ENCODE measurements at places on chromosomes 16 and 17.

GRCh38 chr17:68319410-68320162 lies 28.3 kb downstream of the ARSG start:
- DNase-seq: no peak

- no peak for DNase-seq
Measured at GRCh38 chr17:42277342-42277712, 1.1 kb upstream of the STAT5B start.

DNA sequence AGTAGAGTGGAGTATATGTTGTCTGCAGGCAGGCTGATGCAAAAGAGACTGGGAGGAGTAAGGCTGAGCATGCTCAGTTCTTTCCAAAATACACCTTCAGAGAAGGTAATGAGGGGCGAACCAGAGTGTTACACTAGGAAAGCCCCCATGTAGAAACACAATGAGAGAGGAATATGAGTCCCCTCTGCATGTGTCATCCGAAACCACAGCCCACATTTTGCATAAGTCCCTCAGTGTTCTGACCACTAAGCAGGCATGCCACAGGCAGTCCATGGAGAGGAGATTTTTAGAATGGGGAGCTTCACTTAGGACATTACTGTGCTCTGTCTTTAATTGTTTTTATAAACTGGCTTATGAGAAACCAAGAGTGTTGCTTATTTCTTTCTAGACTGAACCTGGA lies 32.0 kb downstream of the SLC6A2 start:
- DNase-seq: no peak

- no peak for DNase-seq
Measured at GRCh38 chr17:39183045-39183444, 14.4 kb downstream of the CACNB1 start.

GRCh38 chr16:25172831-25173230 lies 43.9 kb upstream of the AQP8 start:
- no peak for DNase-seq

DNA sequence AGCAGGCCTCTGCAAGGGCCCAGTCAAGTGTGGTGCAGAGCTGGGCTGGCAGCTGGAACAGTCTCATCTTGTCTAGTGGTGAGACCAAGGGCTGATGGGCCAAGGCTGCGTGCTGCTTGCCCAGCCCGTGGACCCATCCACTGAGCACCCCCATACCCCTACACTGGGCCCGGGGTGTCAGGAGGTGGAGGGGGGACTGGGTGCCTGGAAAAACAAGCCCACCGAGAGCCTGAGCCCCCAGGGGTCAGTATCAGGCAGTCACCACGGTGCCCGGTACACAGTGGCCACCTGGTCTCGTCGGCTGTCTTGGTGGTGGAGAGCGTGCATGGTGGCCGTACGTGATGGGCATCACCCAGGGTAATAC lies 238.3 kb downstream of the SEC14L1 start:
- DNase-seq: no peak

DNA sequence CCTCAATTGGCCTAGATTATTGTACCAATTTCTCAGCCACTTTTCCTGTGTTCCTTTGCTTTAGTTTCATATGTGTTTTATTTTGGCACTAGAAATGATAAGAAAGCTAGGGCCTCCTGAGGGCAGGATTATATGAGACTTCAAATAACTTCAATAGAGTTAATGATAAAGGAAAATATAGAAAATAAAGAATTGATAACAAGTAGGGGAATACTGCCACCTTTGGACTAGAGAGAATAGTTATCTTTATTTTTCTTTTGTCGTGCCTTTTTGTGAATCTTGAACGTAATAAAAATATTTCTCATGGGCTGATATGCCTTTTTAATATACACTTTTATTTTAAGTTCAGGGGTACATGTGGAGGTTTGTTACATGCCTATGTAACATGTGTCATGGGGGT lies 29.3 kb upstream of the RBL2 start:
- DNase-seq: no peak

DNA sequence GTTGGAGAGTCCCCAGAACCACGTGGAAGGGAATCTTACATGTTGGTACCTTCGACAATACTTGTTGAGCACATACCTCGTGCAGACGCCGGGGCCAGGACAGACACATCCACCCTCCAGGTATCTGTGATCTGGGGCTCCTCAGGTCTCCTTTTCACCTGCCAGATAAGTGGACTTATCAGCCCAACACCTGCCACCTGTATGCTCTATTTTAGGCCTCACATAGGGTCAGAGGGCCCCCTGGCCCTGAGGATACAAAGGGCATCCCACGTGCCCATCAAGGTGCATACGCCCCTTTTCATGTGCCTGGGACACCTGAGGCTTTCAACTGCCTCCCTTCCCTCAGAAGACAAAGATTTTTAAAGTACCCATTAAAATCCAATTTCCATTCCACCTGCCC lies 212.7 kb downstream of the MRTFB start:
- no peak for DNase-seq

GRCh38 chr16:30744183-30744582 lies 4.0 kb upstream of the PHKG2 start:
- DNase-seq: no peak

GRCh38 chr16:28494121-28494851 lies at the start of gene APOBR:
APOBR (plus strand) TSS chr16:28494643; CDS start chr16:28494682, 39 bp downstream.
- peak; percentile 66 for DNase-seq

DNA sequence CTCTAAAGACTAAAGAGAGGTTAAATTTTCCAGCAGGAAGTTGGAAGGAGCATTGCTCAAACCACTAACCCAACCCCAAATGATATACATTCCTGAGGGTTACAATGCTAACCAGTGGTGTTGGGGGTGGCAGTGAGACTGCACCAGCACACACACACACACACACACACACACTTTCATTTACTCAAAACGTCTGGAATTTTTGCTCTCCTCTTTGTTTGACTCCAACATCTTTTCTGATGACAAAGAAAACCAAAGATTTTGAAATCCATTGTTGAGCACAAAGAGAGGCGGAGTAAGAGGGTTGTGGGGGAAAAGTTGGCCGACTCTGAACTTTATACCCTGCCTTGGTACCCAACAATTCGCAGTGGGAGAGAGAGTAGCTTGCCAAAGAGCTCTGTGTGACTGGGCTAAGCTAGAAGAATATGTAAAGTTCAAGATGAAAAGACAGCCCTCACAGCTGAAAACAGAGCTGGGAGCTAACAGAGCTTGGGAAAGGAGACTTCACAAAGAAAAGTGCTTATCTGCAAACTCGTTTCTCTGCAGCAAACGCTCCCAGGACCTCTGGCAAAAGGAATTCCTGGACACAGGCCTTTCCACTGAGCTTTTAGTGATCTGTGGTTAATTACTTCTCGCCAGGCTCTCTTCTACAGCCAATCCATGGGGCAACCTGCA lies 426.0 kb upstream of the CDH11 start:
- DNase-seq: no peak

- no peak for DNase-seq
Measured at GRCh38 chr16:53071748-53072301, 17.0 kb downstream of the CHD9 start.

DNA sequence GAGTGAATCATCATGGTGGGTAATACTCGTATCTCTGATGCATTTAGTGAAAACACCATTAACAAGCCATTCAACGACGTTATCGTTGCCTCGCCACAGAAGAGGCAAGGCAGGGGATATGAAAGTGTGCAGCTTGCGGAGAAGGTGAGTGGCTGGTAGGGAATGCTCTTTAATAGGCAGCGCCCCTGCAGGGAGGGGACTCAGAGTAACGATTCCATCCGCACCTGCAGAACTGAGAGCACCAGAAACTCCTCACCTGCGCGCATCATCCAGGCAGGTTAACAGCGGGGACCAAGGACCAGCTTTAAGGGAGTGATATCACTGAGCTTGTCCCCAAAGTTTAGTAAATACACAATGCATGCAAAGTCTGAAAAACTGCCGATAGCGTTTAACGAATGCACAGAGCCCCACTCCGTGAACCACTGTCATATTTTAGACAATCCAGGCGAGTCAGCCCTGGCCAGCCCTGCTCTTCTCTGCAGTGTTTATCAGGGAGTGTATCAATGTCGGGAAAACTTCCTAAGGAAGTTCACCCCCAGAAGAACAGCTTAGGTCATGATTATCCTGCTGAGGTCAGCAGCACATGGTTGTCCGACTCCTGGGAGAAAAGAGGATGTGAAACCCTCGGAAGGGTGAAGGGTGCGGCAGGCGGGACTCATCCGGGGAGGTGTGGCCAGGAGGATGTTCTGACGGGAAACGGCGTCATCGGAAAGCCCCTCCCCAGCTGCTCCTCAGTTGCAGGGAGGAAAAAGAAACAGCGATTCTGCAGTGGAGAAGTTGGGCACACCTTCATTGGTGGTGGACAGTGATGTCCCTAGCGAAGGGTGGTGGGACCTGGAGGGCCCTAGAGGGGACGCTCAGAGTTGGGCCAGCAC lies 68.5 kb upstream of the DNAH17 start:
- DNase-seq: no peak

DNA sequence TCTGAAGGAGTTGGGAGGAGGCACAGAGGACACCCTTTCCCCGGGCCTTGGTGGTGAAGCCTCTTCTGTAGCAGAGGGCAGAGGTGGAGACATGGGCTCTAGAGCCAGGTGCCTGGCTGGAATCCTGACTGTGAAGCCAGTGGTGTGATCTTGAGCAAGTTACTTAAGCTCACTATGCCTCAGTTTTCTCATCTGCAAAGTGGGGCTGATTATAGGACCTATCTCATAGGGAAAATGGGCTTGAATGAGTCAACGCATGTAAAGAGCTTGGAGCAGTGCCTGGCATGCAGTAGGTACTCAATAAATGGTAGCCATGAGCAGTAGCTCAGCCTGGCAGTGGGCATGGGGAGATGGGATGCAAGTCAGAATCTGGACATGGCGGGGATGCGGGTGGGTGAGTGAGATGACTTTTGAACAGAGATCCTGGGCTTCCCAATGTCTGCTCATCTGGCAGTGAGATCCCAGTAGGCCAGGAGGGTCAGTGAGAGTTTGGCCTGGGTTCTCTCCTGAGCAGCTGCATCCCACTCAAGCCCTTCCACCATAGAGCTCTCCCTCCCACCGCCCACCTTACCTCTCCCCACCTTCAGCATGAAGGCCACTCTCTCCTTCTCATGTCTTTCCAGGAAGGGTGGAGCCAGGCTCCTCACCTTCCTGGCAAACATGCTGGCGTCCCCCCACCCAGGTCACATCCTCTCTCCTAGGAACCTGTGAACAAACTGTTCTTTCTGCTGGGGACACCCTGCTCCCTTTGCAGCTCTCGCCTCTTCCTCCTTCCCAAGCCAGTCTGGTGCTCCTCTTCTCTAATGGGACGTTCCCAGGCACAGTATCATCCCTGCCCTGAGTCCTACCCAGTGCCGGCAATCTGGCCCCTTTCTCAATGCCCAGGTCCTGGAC lies 13.1 kb upstream of the SP2 start:
- DNase-seq: no peak

GRCh38 chr17:79831265-79832217 lies 7.7 kb downstream of the CBX4 start:
- DNase-seq: no peak

GRCh38 chr16:2508722-2509400 lies 4.9 kb upstream of the ATP6V0C start:
- DNase-seq: no peak

GRCh38 chr17:80303824-80304223 lies 43.2 kb downstream of the RNF213 start:
- DNase-seq: no peak

GRCh38 chr16:89700649-89701424 lies 668 bp downstream of the SPATA2L start:
- no peak for DNase-seq

- DNase-seq: no peak
Measured at GRCh38 chr16:83727751-83728352, 79.9 kb upstream of the HSBP1 start.

GRCh38 chr16:20889625-20890275 lies 10.4 kb downstream of the DCUN1D3 start:
- no peak for DNase-seq

DNA sequence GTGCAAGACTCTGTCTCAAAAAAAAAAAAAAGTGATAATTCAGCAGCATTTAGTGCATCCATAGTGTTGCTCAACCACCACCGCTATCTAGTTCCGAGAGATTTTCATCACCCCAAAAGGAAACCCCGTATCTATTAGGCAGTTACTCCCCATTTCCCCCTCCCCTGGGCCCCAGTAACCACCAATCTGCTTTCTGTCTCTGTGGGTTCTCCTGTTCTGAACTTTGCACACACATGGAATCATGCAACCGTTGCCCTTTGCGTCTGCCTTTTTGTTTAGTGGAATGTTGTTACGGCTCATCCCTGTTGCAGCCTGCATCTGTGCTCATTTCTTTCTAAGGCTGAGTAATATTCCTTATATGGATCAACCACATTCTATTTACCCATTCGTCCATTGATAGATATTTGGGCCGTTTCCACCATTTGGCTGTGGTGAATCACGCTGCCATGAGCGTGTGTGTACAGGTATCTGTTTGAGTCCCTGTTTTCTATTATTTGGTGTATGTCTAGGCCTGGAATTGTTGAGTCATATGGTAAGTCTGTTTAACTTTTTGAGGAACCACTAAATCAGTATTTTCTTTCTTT lies 8.7 kb upstream of the SYNGR2 start:
- DNase-seq: no peak

GRCh38 chr16:1433756-1434155 lies 2.9 kb downstream of the PERCC1 start:
- DNase-seq: no peak

- no peak for DNase-seq
Measured at GRCh38 chr17:75636381-75637142, 3.3 kb downstream of the SMIM5 start.

DNA sequence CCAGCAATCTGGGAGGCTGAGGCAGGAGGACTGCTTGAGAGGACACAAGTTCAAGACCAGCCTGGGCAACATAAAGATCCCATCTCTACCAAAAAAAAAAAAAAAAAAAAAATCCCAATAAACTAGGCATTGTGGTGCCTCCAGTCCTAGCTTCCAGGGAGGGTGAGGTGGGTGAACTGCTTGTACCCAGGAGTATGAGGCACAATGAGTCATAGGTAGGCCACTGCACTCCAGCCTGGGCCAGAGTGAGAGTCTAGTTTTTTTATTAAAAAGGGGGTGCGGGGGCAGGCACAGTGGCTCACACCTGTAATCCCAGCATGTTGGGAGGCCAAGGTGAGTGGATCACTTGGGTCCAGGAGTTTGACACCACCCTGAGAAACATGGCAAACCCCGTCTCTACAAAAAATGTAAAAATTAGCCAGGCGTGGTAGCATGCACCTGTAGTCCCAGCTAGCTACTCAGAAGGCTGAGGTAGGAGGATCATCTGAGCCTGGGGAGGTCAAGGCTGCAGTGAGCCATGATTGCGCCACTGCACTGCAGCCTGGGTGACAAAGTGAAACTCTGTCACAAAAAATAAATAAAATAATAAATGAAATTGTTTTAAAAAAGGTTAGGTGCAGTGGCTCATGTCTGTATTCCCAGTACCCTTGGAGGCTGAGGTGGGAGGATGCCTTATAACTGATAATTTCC lies 7.8 kb upstream of the CHST6 start:
- DNase-seq: no peak

Data from activated naive CD8-positive, alpha-beta T cell treated with anti-CD3 and anti-CD28 coated beads, Interleukin-2, amount 50 U/mL, for 16 hours (primary cell).